ENCODE measurements at places on chromosomes 7 and 10. TPM values are rescaled to one million over a fixed set of nuclear protein-coding genes. Genes with fewer than 3 reads are reported as not detected.

ITPRID1 gene
- not detected for total RNA-seq

EMX2 gene
- total RNA-seq = not detected

PDIA4 gene
- total RNA-seq = 132 TPM

RASSF4 gene
- total RNA-seq = 1.3 TPM

ZNF680 gene
- total RNA-seq = 8.5 TPM

CNPY1 gene
- not detected for total RNA-seq

GRCh38 chr7:93365341-93365740 is 133.2 kb downstream of the VPS50 start:
- DNase-seq = no peak

GRCh38 chr7:116626886-116627285 is 45.1 kb upstream of the MET start:
- DNase-seq = no peak

DNA sequence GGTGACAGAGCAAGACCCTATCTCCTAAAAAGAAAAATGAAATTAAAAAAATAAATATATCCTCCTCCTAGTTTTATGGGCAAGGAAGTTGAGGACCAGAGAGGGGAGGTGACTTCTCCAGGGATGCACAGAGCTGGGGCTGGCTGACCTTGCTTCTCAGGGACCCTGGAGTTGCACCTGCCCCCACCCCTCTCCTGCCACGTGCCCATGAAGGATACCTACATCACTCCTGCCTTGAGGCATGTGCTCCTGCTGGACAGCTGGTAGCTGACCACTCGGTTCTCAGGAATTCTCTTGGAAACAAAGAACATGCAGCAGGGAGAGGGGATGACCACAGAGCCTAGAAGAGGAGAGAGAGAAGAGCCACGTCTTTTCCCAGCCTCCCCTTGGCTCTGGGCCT is 522 bp downstream of the CCL24 start:
- DNase-seq = no peak

DNA sequence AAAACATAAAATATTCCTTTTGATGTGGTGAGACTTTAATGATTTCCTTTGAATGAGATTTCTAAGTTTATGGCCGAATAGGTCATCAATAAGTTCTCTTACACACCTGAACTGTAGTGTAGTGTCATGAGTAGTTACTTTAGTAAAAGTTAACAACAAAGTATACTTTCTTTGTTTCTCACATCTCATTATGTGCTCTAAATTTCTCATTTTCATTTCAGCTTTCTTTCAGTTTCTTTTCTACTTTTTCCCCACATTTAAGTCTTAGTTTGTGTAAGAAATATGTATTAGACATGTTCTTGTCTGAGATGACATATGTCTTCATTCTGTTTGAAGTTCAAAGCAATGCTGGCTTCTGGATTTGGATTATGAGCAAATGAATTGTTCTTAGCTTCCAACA is 348.1 kb downstream of the ANKRD7 start:
- DNase-seq = no peak

DNA sequence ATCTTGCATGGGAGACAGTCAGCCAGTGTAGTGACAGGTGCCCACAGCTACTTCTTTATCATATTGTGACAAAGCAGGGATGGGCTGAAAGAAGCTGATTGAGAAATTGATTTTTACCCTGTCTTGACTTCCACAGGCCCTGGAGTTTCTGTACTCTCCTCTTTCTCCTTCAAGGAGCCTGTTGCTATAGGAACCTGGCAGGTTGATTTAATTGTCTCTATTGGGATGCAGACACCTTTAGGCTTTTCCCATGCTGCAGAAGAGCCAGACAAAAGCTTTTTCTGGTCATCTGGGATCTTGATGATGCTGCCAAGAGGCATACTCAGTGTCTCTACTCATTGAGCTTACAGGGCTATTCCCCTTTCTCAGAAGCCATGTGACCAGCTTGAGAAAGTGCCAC is 754.8 kb downstream of the KCNMA1 start:
- no peak for DNase-seq

GRCh38 chr10:3538656-3539531 is 246.1 kb downstream of the KLF6 start:
- no peak for DNase-seq

GRCh38 chr10:18144928-18145327 is 4.7 kb downstream of the CACNB2 start:
- no peak for DNase-seq

- DNase-seq = no peak
These were observed 417 bp upstream of the HIF1AN start for GRCh38 chr10:100535338-100535714.

GRCh38 chr10:42941295-42941644 is 135.6 kb upstream of the RET start:
- DNase-seq = no peak

- DNase-seq = no peak
These were observed 98.5 kb downstream of the MCU start for GRCh38 chr10:72790216-72790990.

GRCh38 chr7:142308918-142309317 is 51.1 kb upstream of the PRSS58 start:
- DNase-seq = no peak
